ENCODE measurements at places on chromosomes 6 and 20.

GRCh38 chr6:39365281-39366074, 43.0 kb upstream of the KCNK16 start:
- DNase-seq, result no peak

DNA sequence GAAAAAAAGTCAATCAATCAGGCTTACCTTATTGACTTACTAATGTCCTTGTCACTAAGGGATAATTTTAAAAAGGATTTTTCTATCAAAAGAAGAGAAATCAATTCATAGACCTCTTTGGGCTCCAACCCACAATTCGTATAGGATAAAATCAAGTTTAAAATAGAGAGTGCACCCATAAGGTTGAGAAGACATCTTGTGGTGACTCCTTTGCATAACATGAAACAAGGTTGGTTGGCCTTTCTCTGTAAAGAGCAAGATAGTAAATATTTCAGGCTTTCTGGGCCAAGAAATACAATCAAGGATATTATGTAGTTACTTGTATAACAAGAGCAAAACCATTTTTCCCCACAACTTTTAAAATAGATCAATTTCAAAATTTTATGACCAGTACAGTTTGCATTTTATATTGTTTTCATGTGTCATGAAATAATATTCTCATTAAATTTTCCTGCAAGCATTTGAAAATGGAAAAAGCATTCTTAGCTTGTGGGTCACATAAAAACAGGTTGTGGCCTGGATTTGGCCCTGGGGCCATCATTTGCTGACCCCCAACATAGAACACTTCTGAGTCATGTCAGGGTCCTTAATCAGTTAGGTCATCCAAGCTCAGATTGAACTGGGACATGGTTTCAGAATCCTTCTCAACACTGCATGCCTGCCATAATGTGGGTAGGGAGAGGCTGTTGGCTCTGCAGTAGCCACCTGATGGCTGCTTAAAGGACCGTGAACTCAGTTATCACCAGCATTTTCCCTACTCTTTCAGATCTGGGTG, 76.7 kb downstream of the MYB start:
- DNase-seq, result no peak

DNA sequence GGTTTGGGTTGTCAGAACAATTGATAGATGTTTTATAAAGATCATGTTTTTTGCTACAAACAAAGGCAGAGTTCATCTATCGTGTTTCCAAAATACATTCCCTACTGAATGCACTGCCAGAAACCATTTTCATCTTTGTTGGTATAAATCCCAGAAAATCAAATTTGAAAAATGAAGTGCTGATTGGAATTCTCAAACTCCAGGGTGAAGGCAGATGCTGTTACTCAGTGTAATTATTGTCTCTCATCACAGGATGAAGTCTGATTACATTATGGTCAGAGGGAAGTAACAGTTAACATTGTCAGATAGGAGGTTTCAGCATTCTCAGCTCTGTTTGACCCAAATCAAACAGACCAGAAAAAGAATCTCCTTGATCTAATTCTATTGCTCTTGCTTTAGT, 198.4 kb upstream of the KCNK16 start:
- no peak for DNase-seq

DNA sequence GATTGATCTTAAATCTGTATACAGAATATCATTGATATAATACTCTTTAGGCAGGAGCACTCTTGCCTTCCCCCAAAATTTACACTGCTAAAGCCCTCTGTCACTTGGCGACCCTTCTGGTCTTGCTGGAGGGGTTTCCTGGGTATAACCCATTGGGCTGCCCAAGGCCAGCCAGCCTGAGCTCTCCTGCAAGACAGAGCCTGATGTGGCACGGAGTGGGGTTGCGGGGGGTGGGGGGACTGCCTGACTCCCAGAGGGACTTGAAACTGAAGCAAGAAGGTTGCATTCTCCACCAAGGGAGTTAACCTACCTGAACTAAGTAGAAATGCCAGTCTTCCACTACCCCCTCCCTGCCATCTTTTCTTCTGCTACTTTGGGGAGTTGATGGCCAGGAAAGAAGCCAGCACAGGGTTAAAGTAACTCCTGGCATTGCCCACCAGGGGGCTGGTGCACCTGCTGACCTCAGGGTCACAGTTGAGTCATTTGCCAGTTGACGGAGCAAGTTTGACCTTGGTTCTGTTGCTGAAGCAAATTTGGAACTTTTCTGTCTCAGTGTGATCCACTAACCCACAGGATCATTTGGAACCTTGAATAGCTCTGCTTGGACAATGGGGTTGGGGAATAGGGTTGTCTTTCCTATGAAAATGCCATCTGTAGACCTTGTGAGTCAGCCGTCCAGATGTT, 79.4 kb downstream of the ASXL1 start:
- no peak for DNase-seq

GRCh38 chr6:47321577-47321976, 11.9 kb upstream of the TNFRSF21 start:
- no peak for DNase-seq

- no peak for DNase-seq
These were observed 22.2 kb downstream of the CARMIL1 start for GRCh38 chr6:25301362-25301761.

DNA sequence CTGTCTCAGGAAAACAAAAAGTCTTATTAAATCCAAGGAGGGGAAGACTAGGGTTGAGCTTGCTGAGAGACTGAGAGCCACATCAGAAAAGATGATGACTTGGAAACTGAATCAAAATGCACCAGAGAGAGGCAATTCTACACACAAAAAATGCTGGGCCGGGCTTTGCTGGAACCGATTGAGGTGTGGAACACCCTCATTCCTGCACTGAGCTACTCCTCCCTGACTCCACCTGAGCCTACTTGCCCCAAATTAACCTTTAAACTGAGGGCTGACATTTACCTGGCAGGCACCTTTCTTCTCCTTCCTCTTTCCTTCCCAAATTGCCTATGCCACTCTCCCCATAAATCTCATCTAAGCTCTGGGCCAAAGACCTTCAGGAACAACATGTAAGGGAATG, 40.8 kb upstream of the MBOAT1 start:
- no peak for DNase-seq

GRCh38 chr6:131250122-131250521, 114.9 kb downstream of the AKAP7 start:
- DNase-seq, result no peak

Measured in NCI-H1092 (cell line).